ENCODE measurements at places on chromosomes 6 and 20. TPM values are rescaled to one million over a fixed set of nuclear protein-coding genes. Genes with fewer than 3 reads are reported as not detected.

The PRDM13 gene
- not detected for total RNA-seq

DNA sequence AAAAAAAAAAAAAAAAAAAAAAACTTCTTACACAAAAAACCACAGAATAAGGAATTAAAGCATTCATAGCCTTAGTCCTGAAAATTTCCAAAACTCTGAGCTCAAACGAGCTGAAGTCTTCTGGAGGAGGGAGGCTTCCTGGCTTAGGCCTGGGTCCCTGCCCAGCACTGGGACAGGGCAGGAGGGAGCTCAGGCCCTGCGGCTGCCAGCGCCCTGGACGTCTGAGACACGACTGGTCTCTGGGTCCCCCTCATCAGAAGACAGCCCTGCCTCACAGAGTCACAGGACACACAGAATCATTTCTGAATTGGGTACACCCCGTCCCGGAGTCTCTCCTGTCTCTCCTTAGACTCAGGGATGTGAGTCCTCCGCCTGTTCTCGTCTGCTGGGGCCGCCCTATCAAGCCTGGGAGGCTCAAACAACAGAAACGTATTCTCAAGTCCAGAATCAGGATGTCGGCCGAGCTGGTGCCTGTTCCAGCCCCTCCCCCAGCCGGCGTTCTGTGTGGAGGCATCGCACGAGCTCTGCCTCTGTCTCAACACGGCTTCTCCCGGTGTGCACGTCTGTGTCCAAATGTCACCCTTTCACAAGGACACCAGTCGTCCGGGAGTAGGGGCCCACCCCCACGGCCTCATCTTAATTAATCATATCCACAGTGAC, 39.4 kb downstream of the ZBTB46 start:
- no peak overlapping the region for H3K27ac ChIP-seq
- no peaks in the 10 kb centered on the region for H3K27me3 ChIP-seq
- H3K4me1 ChIP-seq: peaks cover 11% of the 10 kb centered on the region
- H3K4me3 ChIP-seq: no peak overlapping the region
- peak; percentile 24 for DNase-seq

The IL17F gene
- not detected for total RNA-seq

DNA sequence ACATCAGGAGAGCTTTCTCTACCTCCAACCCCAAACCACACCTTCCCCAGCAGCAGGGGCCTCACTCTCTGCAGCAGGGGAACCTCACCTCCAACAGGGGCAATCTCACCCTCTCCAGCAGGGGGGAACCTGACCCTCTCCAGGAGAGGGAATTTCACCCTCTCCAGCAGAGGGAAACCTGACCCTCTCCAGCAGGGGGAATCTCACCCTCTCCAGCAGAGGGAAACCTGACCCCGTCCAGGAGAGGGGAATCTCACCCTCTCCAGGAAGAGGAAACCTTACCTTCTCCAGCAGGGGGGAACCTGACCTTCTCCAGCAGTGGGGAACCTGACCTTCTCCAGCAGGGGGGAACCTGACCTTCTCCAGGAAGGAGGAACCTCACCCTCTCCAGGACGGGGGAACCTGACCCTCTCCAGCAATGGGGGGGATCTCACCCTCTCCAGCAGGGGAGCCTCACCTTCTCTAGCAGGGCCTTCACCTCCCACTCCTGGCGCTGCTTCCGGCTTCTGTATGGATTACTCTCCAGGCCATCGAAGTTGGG, 3.1 kb downstream of the B3GALT4 start:
- no peaks in the 10 kb centered on the region for H3K4me1 ChIP-seq
- no peak overlapping the region for H3K4me3 ChIP-seq
- H3K27ac ChIP-seq: no peak overlapping the region
- H3K27me3 ChIP-seq: no peaks in the 10 kb centered on the region

GRCh38 chr6:33597551-33598322, 17.7 kb upstream of the BAK1 start:
- H3K27me3 ChIP-seq: no peaks in the 10 kb centered on the region
- no peak overlapping the region for H3K4me3 ChIP-seq
- DNase-seq: no peak

DNA sequence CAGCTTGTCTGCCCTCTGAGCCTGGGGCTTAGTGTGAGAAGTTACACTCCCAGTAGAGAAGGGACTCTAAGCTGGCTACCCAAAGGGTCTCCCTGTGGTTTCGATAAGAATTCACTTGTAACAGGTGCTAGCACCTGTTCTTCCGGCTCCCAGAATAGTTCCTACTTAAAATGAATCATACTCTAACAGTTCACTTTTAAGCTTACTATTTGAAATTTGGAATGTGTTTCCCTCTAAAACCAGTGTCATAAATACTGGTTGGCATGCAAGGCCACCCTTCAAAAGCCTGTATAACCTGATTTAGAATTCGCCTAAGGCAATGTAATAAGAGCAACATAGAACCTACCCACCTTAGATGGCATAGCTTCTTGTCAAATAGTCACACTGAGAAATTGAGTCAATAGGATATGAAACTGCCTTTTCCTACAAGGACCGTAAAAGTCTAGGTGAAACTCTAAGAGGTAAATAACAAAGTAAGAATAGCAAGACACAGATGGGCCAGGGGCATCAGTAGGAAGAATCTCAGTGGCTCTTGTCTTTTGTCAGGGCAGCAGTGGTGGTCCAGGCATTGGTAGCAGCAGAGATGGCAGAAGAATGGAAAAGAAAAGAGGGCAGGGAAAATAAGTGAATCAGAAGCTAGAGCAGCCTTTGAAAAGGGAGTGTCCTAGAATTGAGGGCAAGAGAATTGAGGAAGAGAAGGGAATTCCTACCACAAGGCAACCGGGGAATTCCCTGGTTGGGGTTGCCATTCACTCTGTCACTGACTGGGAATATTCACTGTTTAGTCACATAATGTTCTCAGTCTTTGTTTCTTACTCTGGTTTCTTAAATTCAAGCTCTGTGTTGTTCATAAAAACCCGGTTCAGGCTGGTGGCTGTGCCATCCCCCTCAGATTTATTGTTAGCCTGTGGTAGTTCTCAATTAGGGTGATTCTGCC, 91.5 kb downstream of the HIVEP2 start:
- H3K27me3 ChIP-seq: no peaks in the 10 kb centered on the region
- peaks cover 42% of the 10 kb centered on the region for H3K4me1 ChIP-seq
- no peak for DNase-seq
- H3K36me3 ChIP-seq: no peaks in the 10 kb centered on the region
- H3K4me3 ChIP-seq: no peak overlapping the region

- H3K4me1 ChIP-seq: no peaks in the 10 kb centered on the region
- no peaks in the 10 kb centered on the region for H3K36me3 ChIP-seq
Observed at GRCh38 chr20:35200267-35200666, 26.2 kb upstream of the MMP24 start.

DNA sequence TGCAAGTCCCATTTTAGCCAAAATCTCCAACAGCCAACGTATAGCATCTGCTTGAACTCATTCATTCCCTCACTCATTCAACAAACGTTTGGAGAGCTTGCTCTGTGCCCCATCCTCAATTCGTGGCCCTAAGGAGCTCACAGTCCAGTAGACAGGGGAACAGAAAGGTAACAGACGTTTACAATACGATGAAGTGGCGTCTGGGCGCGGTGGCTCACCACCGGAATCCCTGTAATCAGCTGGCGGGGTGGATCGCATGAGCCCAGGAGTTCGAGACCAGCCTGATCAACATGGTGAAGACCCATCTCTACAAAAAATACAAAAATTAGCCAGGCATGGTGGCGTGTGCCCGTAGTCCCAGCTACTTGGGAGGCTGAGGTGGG, 790 bp upstream of the E2F1 start:
- peak overlapping the region; percentile 54 for H3K4me3 ChIP-seq
- no peaks in the 10 kb centered on the region for H3K27me3 ChIP-seq
- no peaks in the 10 kb centered on the region for H3K36me3 ChIP-seq
- H3K4me1 ChIP-seq: no peaks in the 10 kb centered on the region

- DNase-seq: no peak
- H3K36me3 ChIP-seq: no peaks in the 10 kb centered on the region
- no peak overlapping the region for H3K4me3 ChIP-seq
- no peak overlapping the region for H3K27ac ChIP-seq
- H3K4me1 ChIP-seq: no peaks in the 10 kb centered on the region
Observed at GRCh38 chr6:69985180-69985579, 118.8 kb downstream of the COL19A1 start.

The SCRT2 gene
- total RNA-seq: not detected

The HLA-DQA1 gene
- 17.2 TPM for total RNA-seq

The CEP162 gene
- total RNA-seq: 15.1 TPM

The ACTR5 gene
- total RNA-seq: 18.6 TPM

GRCh38 chr6:87939776-87940175, 107.9 kb upstream of the SPACA1 start:
- no peak overlapping the region for H3K27ac ChIP-seq
- H3K4me3 ChIP-seq: no peak overlapping the region
- H3K4me1 ChIP-seq: no peaks in the 10 kb centered on the region
- H3K36me3 ChIP-seq: no peaks in the 10 kb centered on the region
- no peak for DNase-seq

The TREML2 gene
- total RNA-seq: not detected

GRCh38 chr6:113693851-113694250, 163.3 kb upstream of the MARCKS start:
- no peaks in the 10 kb centered on the region for H3K36me3 ChIP-seq
- no peak overlapping the region for H3K4me3 ChIP-seq
- H3K27ac ChIP-seq: no peak overlapping the region
- DNase-seq: no peak

The IPCEF1 gene
- total RNA-seq: 1.2 TPM

The CYP21A2 gene
- 2.5 TPM for total RNA-seq

The BEND6 gene
- 2.0 TPM for total RNA-seq

DNA sequence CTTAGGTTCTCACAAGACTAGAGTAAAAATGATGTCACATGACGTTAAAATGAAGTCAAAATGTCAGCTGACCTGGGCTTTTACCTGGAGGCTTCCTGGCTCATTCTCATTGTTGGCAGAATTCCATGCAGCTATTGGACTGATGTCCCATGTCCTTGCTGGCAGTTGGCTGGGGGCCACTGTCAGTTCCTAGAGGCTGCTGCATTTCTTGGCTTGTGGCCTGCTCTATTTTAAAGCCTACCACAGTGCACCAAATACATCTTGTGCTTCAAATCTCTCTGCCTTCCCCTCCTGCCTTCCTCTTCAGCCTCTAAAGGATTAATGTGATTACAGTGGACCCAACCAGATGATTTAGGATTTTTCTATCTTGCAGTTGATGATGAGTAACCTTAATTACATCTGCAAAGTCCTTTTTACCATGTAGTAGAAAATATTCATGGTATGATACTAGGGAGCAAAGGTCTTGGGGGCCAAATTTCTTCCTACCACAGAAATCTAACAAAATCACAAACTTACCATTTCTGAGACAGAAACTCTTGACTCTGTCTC, 81.9 kb downstream of the FIG4 start:
- no peak for DNase-seq
- no peaks in the 10 kb centered on the region for H3K27me3 ChIP-seq

The ARMH2 gene
- total RNA-seq: not detected

- H3K4me3 ChIP-seq: no peak overlapping the region
- no peaks in the 10 kb centered on the region for H3K4me1 ChIP-seq
- no peaks in the 10 kb centered on the region for H3K36me3 ChIP-seq
- no peak for DNase-seq
Observed at GRCh38 chr6:128993166-128993565, 110.2 kb downstream of the LAMA2 start.

GRCh38 chr20:41034239-41034638, 5.6 kb downstream of the TOP1 start:
- peaks cover 25% of the 10 kb centered on the region for H3K4me1 ChIP-seq
- H3K4me3 ChIP-seq: no peak overlapping the region
- DNase-seq: no peak
- no peaks in the 10 kb centered on the region for H3K27me3 ChIP-seq
- no peaks in the 10 kb centered on the region for H3K36me3 ChIP-seq

- peak; percentile 52 for DNase-seq
- H3K36me3 ChIP-seq: no peaks in the 10 kb centered on the region
- no peak overlapping the region for H3K4me3 ChIP-seq
- H3K27ac ChIP-seq: no peak overlapping the region
Observed at GRCh38 chr6:18323935-18324705, 59.8 kb upstream of the DEK start.

The NHLRC1 gene
- 4.6 TPM for total RNA-seq

DNA sequence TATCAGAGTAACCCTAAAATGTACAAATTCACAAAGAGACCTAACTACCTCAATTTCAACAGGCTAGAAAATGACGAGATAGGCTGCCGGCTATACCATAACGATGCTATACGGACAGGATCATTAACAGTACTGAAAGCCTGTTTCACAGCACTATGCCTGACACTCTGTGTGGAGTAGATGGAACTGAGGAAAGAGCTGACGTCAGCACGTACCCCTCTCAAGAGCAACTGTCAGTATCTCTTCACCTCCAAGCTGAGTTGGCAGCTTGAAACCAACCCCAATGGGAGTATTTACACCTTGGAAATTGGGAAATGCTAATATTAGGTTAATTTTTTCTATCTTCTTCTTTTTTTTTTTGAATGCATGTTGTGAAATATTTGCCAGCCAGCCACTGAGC, 53.6 kb downstream of the HUS1B start:
- H3K4me3 ChIP-seq: no peak overlapping the region
- H3K27ac ChIP-seq: no peak overlapping the region
- no peaks in the 10 kb centered on the region for H3K27me3 ChIP-seq
- DNase-seq: no peak
- H3K4me1 ChIP-seq: no peaks in the 10 kb centered on the region

DNA sequence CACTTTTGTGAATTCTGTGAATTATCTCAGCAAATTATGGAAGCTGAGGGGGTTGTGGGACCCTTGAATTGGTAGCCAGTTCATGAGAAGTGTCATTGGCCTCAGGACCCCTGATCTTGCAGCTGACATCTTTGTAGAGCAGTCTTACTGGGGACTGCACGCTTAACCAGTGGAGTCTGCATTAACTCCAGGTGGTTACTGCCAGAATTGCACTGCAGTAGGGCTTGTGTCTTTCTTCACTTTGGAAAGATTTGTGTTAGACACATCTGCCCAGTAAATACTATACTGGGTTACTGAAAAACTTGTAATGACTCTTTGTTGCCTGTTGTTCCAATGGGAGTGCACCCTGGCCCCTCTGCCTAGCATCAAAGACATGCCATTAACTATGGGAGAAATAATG, 21.2 kb upstream of the CDKN1A start:
- H3K4me1 ChIP-seq: no peaks in the 10 kb centered on the region
- H3K27ac ChIP-seq: no peak overlapping the region
- no peak overlapping the region for H3K4me3 ChIP-seq
- H3K27me3 ChIP-seq: no peaks in the 10 kb centered on the region
- DNase-seq: no peak

The SNX5 gene
- total RNA-seq: 106 TPM

GRCh38 chr6:30875244-30876038, 8.9 kb upstream of the DDR1 start:
- H3K27me3 ChIP-seq: no peaks in the 10 kb centered on the region
- DNase-seq: no peak
- H3K36me3 ChIP-seq: no peaks in the 10 kb centered on the region

DNA sequence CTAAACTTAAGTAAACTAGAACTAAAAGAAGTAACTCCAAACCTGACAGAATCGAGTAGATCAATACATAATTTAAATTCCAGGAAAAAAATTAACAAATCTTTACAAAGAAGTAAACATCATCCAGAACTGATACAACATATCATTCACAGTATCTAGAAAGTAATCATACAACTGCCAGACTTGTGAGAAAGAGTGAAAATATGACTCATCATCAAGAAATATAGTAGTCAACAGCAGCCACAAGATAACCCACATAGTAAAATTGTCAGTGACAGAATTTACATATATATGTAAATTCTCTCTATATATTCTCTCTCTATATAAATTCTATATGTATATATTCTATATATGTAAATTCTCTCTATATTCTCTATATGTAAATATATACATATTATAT, 242.8 kb upstream of the RGS17 start:
- H3K36me3 ChIP-seq: no peaks in the 10 kb centered on the region
- no peaks in the 10 kb centered on the region for H3K27me3 ChIP-seq
- H3K4me1 ChIP-seq: no peaks in the 10 kb centered on the region
- no peak for DNase-seq
- H3K4me3 ChIP-seq: no peak overlapping the region

The MUC21 gene
- total RNA-seq: not detected
